ENCODE measurements at places on chromosomes 5 and 9.

GRCh38 chr5:73135429-73136054 is 15.2 kb downstream of the TMEM171 start:
- DNase-seq: peak; percentile 27

GRCh38 chr5:68283766-68284165 is 68.2 kb downstream of the PIK3R1 start:
- DNase-seq: no peak

DNA sequence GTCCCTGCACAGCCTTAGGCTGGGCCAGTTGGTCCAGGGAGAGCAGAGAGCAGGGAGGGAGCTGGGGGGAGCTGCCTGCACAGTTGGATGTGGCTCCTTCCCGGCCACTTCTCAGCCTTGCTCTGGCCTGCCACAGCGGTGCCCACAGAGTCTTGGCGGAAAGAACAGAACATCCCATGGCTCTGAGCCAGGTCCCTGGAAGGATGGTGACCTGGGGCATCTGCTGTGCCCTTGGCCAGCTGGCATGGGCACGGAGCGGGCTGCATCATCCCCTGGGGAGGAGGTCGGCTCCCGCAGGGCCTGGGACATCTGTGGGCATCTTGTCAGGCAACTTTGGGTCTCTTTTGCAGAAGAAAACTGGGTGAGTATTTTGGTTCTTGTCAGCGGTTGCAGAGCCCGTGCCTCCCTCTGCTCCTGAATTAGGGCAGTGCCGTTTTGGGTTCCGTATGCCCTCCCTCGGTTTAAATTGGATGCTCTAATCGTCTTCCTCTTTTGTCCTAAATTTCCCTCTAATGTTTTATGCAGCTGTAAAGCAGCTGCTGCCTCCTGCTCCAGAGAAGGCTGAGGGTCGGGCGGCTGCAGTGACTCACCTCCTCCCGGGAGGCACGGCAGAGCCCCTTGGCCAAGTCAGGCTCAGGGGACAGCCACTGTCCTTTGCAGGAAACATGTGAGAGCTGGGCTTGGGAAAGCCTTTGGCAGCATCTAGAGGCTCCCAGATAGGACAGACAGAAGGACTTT is 10.5 kb upstream of the NACC2 start:
- no peak for DNase-seq

- no peak for DNase-seq
Observed at GRCh38 chr5:38556088-38556598, 303 bp downstream of the LIFR start.

- DNase-seq: no peak
Observed at GRCh38 chr5:80755626-80756025, 100.8 kb upstream of the DHFR start.

- no peak for DNase-seq
Observed at GRCh38 chr5:180976518-180976917, 12.1 kb upstream of the BTNL3 start.

DNA sequence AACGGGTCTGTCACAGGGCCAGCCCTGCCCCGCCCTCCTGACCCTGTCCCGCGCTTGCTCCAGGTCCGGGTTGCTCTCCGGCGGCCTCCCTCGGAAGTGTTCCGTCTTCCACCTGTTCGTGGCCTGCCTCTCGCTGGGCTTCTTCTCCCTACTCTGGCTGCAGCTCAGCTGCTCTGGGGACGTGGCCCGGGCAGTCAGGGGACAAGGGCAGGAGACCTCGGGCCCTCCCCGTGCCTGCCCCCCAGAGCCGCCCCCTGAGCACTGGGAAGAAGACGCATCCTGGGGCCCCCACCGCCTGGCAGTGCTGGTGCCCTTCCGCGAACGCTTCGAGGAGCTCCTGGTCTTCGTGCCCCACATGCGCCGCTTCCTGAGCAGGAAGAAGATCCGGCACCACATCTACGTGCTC is 4.2 kb downstream of the B4GALT7 start:
- no peak for DNase-seq

GRCh38 chr5:15008476-15008875 is 136.9 kb upstream of the ANKH start:
- no peak for DNase-seq

DNA sequence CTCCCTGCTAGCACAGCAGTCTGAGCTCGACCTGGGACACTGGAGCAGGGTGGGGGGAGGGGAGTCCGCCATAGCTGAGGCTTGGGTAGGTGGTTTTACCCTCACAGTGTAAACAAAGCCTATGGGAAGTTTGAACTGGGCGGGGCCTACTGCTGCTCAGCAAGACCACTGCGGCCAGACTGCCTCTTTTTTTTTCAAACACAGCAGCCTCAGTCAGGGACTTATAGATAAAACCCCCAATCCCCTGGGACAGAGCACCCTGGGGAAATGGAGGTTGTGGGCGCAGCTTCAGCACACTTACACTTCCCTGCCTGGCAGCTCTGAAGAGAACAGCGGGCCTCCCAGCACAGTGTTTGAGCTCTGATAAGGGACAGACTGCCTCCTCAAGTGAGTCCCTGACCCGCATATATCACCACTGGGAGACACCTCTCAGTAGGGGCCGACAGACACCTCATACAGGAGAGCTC is 151.1 kb upstream of the APC start:
- no peak for DNase-seq

DNA sequence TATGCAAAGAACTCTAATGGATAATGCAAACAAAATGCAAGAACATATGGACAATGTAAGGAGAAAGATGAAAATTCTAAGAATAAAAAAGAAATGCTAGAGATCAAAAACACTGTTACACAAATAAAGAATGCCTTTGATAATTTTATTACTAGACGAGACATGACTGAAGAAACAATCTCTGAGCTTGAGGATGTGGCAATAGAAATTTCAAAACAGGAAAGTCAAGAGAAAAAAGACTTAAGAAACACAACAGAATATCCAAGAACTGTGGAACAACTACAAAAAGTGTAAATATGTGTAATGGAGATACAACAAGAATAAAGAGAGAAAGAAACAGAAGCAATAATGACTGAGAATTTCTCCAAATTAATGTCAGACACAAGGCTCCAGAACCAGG is 140.5 kb upstream of the ACOT12 start:
- DNase-seq: no peak

DNA sequence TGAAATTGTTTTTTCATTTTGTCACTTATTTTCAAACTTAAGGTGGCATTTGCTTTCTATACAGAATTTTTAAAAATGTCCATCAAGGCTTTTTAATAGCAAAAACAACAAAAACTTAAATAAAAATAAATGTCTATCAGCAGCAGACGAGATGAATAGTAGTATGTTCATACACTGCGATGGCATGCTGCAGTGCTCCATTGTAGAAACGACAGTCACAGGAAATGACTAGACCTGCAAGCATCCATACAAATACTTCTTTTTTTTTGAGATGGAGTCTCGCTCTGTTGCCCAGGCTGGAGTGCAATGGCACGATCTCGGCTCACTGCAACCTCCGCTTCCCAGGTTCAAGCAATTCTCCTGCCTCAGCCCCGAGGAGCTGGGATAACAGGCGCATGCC is 41.4 kb downstream of the COL23A1 start:
- DNase-seq: no peak
